ENCODE measurements at places on chromosomes 1 and 21.
A peak's percentile ranks its signal among the peaks of the same experiment; 100 is the strongest.

DNA sequence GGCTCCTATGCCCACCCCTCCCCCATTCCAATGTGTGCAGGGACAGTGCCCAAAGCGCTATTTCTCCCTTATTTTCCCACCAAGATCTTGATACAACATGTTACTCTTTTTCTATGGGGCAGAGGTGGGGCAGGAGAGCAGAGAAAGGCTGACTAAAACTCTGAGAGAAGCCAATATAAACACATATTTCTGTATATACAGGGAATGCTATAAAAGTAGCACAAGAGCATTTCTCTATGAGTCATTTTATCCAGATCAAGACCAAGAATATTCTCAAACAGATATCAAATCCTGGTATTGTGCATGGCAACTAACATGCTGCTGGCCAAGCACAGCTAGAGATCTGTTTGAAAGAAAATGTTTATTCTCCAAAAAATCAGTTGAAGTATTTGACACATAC is 7.3 kb downstream of the WDR26 start:
- DNase-seq, result no peak

DNA sequence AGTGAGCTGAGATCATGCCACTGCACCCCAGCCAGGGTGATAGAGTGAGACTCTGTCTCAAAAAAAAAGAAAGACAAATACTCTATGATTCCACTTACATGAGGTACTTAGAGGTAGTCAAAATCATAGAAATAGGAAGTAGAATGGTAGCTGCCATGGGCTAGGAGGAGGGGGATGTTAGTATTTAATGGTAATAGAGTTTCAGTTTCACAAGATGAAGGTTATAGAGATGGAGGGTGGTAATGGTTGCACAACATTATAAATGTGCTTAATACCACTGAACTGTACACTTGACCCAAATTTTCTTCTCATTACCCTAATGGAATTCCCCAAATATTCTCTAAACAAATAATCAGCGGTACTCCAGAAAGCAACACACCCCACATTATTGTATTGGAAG is 12.8 kb downstream of the EIF2B3 start:
- no peak for DNase-seq

DNA sequence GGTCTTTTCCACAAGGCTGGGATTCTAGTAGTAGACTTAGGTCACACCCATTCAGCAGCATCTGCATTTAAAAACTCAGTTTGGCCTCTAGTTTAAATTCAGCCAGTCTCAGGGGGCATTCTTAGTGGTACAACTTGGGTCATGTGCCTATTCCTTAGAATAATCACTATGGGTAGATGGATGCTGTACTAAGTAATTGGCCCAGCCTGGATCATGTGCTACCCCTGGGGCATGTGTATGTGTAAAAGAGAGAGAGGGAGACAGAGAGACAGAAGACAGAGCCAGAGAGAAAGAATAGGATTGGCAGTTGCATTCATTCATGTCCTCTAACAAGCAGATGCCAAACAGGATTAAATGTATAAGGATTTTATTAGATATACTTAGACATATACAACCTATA is 13.6 kb upstream of the SYT14 start:
- DNase-seq, result no peak

GRCh38 chr1:67135354-67135753 is 584 bp upstream of the C1orf141 start:
- no peak for DNase-seq

DNA sequence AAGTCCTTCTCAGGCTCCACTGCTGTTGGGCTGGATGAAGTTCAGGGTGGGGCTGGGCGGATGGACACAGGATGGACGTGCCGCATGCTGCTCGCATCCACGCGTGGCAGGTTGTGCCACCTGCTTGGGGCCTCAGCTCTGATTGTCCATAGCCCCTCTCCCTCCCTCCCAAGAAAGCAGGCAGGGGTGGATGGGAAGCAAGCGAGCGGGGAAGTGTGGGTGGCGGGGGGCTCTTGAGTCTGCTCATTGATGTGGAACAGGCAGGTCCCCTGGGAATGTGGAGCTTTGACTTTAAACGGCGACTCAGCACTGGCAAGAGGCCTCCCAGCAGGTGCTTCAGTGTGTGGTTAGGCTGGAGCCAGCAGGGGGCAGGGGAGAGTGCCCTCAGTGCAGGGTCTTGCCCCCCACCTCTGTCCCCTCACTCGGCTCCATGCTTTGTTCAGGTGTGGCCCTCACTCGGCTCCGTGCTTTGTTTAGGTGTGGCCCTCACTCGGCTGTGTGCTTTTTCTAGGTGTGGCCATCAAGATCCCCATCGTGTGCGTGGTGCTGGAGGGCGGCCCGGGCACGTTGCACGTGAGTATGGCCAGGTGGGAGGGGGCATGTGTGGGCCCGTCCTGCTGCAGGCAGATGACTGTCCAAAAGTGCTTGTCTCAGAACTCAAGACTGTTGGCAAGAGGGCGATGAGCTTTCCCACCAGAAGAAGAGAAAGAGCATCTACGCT is 23.9 kb downstream of the TRPM2 start:
- DNase-seq, result no peak

GRCh38 chr1:76786222-76786621 is 81.1 kb upstream of the ST6GALNAC5 start:
- no peak for DNase-seq

DNA sequence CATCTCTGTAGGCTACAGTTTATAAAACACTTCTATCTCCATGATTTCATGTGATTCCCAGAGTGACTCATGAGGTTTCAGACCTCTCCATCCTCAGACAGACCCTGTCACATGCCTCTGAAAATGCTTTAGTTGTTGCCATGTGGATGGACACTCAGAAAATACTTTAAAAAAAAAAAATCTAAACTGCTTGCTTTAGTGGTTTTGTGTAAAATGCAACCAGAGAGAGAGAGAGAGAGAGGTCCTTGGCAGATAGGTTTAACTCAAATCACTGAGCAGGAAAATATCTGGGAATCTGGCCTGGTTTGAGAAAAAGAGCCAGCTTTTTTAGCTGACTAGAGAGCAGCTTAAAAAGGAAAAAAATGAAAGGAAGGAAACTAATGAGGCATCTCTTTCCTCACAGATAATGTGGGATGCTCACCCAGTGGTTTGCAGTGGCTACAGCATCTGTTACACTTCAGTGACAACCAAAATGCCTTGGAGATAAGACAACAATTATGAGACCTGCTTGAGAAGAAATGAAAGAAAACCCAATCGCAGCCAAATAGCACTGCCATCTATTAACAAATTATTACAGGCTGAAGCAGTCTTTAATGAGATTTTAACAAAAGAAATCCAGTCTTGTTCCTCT is 54.6 kb upstream of the SYT14 start:
- DNase-seq, result no peak

GRCh38 chr1:110084227-110085078 is 14.0 kb upstream of the ALX3 start:
- DNase-seq, result peak; percentile 42

DNA sequence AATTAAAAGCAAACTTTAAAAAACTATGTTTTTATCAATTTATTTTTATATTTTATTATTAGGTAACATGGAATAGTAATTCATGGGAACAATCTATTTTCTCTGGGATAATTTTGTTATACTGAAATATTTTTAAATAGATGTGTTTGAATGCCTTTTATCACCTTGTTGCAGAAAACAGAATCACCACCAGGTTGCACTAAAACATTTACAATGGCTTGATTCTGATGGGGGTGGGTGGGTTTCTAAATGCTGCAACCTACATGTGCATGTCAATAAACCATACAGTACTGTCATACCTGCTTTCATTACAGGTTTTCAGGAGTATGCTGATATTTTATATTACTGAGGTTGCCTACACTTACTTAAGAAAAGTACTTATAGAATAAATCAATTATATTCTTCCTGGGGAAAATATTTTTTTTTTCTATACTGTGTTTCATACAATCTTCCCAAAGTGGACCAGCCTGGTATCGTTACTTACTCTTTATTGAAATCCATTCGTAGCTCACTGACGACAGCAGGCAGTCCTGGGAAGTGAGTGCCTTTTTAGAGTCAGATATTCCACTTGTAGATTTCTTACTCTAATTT is 132.8 kb downstream of the PTPRC start:
- peak; percentile 19 for DNase-seq

DNA sequence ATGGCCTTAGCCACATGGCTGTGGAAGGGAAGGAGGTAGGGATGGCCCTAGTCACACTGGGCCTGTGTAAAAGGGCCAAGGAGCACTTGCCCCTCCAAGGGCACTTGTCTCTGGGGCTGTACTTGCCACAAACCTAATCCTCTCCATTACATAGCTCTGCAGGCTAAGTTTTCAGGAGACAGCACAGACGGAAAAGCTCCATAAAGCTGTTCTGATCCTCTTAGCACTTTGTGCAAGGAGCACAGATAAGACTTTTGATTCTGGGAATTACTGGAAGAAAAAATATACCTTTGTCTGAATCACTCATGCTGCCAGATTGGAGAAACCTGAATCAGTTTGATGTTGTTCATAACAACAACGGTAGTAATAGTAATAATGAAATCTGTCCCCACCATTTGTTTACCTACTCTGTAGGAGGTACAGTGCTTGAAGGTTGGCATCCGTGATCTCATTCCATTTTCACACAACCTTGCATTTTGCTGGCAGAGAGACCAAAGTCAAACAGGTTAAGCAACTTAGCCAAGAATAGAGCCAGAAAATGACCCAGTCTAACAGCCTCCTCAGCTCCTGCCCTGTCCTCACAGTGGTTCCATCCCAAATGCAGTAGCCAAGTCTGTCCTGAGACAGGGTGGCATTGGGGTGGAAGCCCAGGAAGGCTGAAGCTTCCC is 207.1 kb downstream of the ROR1 start:
- DNase-seq, result no peak

DNA sequence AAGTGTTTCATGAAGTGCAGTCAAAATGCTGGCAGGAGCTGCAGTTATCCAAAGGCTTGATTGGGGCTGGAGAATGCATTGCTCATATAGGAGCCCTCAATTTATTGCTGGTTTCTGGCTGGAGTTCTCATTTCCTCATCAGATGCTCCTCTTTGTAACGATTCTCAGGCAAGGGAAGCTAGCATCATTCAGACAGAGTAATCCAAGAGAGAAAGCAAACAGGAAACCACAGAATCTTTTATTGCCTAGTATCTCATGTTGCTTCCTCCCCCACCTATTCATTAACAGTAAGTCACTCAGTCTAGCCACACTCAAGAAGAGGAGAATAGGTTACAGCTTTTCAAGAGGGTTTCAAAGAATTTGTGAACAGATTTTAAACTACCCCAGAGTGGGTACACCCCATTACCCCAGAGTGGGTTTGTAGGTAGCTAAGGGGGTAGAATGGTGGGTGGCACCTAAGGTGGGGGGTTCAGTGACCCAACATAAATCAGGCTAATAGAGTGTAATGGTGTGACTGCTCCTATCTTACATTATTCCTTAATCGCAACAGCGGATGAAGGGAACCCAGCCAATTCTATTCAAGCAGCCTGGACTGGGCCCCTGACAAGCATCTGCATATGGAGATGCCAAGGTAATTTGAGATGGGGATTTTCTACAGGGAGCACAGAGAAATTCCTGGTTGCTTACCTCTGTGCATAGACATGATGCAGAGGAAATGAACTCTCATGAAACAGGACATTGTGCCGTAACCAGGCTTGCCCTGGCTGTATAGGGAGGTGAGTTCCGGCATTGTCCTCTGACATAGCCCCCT is 67.1 kb downstream of the KCNJ15 start:
- DNase-seq, result no peak

DNA sequence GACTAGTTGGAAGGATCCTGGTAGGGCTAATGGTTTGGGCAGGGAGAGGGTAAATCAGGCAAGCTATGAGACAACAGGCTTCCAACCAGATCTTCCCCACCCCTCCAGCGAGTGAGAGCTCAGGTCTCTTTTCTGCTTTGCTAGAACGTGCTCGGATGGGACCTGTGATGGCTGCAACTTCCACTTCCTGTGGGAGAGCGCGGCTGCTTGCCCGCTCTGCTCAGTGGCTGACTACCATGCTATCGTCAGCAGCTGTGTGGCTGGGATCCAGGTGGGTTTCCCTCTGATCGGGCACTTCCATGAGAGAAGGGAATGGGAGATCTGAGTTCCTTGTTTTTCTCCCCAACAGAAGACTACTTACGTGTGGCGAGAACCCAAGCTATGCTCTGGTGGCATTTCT is 14.0 kb upstream of the SARS1 start:
- DNase-seq, result no peak

GRCh38 chr1:61420909-61421835 is 303.8 kb downstream of the TM2D1 start:
- DNase-seq, result no peak

GRCh38 chr1:64811131-64811530 is 66.3 kb downstream of the RAVER2 start:
- DNase-seq, result no peak

DNA sequence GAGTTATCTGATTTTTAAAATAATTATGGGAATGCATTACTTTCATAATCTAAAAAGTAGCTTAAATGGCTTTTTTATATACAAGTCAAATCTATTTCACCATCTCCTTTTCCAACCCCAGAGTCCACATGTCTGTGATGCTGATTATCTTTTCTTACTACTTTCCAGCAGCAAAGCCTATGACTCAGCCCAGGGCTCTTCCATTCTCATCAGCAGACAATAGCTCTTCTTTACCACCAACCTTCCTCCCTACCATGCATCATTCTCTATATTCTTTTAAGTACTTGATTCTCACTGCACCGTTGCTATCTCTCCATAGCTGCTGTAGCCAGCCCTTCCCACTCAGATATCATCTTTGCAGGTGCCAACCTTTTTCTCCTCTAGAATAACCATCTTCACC is 61.3 kb downstream of the OVGP1 start:
- no peak for DNase-seq

DNA sequence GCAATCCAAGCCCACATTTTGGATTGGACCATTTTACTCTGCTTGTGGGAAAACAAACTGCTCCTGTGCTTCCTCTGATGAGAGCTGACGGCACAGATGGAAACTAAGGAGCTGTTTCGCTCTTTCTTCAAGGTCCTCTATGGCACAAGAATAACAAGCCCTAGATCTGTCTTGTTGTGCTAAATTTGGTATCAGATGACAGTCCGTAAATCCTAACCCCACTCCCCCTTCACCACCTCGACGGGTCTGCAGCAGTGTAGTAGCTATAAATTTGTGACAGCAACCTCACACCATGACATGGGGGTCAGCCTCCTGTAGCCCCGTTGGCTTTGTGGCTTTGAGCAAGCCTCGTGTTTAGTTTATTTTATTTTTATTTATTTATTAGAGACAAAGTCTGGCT is 85.9 kb downstream of the ADSS2 start:
- no peak for DNase-seq

- no peak for DNase-seq
These were observed 11.5 kb upstream of the KCNAB2 start for GRCh38 chr1:6033986-6034749.

DNA sequence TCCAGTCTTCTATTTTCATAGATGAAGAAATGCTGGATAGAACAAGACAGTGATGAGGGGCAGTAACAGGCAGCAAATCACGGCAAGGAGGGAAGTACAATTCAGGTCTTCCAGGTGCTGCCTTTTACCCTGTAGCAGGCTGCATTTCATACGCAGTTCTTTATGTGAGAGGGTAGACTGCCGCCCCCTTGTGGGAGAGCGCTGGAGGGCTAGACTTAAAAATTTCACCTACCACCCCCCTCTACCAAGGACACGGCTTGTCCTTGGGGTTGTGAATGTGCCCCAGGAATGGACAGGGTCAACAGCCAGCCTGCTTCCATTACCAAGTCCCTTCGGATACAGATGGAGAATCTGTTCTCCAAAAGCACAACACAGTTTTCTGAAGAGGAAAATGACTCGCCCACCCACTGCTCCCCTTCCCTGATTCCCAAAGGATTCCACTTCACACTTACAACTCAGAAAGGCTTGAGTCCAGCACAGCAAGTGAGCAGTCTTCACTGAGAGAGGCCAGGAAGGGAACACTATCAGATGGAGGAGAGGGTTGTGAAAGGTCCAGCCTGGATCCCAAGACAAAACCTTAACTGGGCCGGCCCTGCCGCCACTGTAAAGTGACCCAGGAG is 7.4 kb downstream of the WDR77 start:
- peak; percentile 61 for DNase-seq

- DNase-seq, result no peak
These were observed 113.4 kb upstream of the SLC25A33 start for GRCh38 chr1:9425859-9426258.

Measured in naive B cell (primary cell).